ENCODE measurements at places on chromosomes 6 and 20. TPM values are rescaled to one million over a fixed set of nuclear protein-coding genes. Genes with fewer than 3 reads are reported as not detected.

GRCh38 chr20:62156592-62157386, 13.2 kb downstream of the SS18L1 start:
- no peaks in the 10 kb centered on the region for H3K27me3 ChIP-seq
- no peaks in the 10 kb centered on the region for H3K36me3 ChIP-seq
- no peak overlapping the region for H3K27ac ChIP-seq
- no peak for DNase-seq

DNA sequence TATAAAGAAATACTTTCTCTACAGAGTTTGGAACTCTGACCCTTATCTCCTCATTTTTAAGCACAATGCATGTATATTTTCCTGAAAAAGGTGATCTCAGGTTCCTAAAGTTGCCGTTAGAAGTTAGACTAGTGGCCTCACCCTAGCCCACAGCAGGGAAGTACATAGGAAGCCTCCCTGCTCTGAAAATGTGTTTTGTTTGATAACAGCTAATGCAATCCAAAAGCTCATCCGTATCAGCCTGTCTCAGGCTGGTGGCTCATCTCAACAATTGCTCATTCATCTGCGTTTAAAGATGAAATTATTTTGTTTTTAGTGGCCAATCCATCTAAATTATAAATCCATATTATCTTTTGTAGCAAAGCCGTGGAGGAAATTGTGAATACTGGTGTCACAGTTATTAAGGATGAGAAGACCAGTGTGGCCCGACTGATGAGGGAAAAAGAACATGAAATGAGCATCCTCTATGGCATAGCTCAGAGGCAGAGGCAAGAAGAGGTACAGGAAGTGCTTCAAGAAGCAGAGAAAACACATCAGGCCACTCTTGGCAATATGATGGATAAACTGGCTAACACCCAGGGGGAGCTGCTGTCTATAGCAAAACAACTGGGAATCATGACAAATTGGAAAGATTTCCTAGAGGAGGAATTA, 20.1 kb downstream of the C6orf163 start:
- H3K27ac ChIP-seq: no peak overlapping the region
- no peaks in the 10 kb centered on the region for H3K27me3 ChIP-seq
- DNase-seq: no peak
- no peaks in the 10 kb centered on the region for H3K4me1 ChIP-seq
- H3K4me3 ChIP-seq: no peak overlapping the region

DNA sequence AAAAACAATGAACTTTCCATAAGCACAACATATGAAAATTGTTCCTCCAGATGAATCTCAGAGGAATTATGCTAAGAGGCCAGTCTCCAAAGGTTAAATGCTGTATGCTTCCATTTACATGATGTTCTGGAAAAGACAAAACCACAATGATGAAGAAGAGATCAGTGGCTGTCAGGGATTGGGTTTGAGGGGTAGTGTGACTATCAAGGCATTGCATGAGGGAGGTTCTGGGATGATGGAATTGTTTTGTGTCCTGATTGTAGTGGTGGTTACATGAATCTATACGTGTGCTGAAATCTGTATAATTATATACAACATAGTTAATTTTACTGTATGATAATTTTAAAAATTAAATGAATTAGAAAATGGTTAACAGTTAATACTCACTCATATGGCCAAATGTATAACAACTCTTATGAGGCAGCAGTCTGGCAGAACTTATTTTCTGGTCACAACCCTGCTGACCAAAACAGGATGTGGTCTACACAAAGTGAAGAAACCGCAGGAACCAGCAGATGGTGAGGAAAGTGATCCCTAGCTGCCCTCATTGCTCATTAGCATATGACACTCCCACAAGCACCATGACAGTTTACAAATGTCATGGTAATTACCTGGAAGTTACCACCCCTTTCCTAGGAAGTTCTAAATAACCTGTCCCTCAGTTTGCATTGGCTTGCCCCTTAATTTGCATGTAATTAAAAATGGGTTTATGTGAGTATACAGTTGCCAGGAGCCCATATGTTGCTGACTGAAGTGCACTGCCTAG, 31.9 kb downstream of the NSFL1C start:
- H3K27me3 ChIP-seq: peaks cover 2% of the 10 kb centered on the region
- no peak overlapping the region for H3K27ac ChIP-seq

DNA sequence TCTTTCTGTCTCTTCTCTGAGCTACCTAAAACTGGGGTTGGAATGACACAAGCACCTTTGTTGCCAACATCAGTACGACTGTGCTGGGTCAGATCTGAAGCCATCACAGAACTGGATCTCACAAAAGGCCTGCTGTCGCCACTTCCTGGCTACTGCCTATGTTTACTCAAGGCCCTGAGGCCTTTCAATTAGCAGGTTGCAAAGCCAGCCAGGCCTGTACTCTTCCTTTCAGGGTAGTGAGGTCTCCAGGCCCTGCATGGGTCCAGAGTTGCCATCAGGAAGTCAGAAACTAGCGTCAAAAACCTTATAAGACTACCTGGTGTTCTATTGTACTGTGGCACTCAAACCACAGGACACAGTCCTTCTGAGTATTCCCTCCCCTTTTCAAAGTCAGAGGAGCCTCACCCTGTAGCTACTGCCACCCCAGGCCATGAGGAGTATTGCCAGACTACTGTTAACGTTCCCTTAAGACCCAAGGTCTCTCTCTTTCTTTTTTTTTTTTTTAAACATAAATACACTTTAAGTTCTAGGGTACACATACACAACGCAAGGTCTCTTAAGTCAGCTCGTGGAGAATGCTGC, 937.4 kb upstream of the GJE1 start:
- no peaks in the 10 kb centered on the region for H3K36me3 ChIP-seq
- no peak for DNase-seq
- no peaks in the 10 kb centered on the region for H3K4me1 ChIP-seq
- H3K27ac ChIP-seq: no peak overlapping the region

Gene PLEKHG1
- 8.9 TPM for total RNA-seq

Gene STMND1
- total RNA-seq: 0.16 TPM

Gene PEX7
- total RNA-seq: 6.2 TPM

Gene COL10A1
- not detected for total RNA-seq

DNA sequence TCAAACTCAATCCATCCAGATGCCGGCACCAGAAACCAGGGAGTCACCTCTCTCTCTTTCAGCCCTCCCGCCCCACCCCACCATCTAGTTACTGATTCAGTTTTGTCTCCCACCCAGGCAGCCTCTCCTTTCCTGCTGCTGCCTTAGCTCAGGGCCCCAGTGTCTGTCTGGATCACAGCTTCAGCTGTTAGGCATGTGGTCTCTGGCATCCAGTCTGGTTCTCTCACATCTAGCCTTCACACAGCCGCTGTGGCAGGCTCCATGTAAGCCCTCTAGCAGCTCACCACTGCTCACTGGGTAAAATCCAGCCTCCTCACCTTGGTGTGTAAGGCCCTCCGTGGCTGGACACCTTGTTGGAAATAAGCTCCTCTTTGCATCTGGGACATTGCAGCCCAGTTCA, 21.3 kb downstream of the AARS2 start:
- DNase-seq: no peak
- H3K36me3 ChIP-seq: no peaks in the 10 kb centered on the region
- H3K27ac ChIP-seq: no peak overlapping the region
- H3K4me3 ChIP-seq: no peak overlapping the region

DNA sequence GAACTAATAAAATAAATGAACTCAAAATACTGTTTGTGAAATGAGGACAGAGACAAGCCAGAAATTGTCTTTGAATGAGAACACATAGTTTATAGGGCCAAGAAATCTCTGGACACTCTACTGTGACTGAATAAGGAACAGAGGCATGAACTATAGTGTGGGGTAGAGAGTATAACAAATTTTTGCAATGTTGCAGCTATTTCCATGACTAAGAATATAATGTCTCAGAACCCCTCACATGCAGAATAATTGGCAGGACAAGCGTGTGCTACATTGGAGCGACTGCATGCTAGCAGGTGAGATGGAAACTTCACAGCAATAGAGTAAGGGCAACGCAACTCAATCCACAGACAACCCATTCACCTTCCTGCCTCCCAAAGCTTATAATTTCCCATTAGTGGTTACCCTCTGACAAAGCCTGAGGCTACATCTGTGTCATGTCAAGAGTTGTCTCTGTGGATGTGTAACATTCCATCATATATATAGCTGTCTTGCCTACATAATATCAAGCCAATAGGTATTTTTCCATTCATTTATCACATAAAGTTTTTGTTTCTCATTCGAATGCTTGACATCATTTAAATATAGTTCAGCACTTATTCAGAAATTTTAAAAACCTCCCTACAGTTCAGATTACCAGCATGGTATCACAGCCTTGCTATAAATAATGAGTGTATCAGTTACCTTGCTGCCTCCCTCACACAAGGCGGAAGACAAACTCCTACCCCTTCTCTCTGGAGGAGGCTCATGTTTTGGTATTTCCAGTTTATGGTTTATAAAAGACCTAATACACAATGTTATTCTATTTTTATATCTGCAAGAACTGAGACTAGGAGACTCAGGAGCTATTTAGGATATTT, 47.9 kb upstream of the ECHDC1 start:
- H3K4me3 ChIP-seq: no peak overlapping the region
- H3K27me3 ChIP-seq: no peaks in the 10 kb centered on the region
- H3K36me3 ChIP-seq: no peaks in the 10 kb centered on the region
- no peak overlapping the region for H3K27ac ChIP-seq
- H3K4me1 ChIP-seq: no peaks in the 10 kb centered on the region
- no peak for DNase-seq

GRCh38 chr6:1415416-1416063, 26.2 kb downstream of the FOXF2 start:
- H3K36me3 ChIP-seq: no peaks in the 10 kb centered on the region
- DNase-seq: no peak
- no peaks in the 10 kb centered on the region for H3K4me1 ChIP-seq

- peak overlapping the region; percentile 82 for H3K27ac ChIP-seq
- H3K4me3 ChIP-seq: no peak overlapping the region
- H3K36me3 ChIP-seq: no peaks in the 10 kb centered on the region
- H3K4me1 ChIP-seq: peaks cover 17% of the 10 kb centered on the region
- peak; percentile 98 for DNase-seq
Measured at GRCh38 chr6:106527979-106528378, 101.3 kb downstream of the RTN4IP1 start.

DNA sequence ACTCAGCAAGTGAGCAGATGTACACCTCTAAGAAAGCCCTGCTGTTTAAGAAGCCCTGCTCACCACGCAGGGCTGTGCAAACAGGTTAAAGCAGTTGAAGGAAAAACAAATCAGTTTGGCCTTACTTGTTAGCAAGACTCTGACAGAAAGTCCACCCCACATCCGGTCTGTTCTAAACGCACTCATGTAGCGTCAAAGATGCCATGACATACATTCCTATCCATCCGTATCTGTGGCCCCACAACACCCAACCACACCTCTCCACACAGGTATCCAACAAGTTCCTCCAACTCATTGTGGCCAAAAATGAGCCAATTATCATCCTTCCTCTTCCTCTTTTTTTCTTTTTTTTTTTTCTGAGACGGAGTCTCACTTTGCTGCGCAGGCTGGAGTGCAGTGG, 22.8 kb upstream of the RAB22A start:
- H3K4me1 ChIP-seq: no peaks in the 10 kb centered on the region
- no peaks in the 10 kb centered on the region for H3K36me3 ChIP-seq
- no peaks in the 10 kb centered on the region for H3K27me3 ChIP-seq
- H3K4me3 ChIP-seq: no peak overlapping the region
- DNase-seq: no peak

Gene FAM217A
- total RNA-seq: not detected

GRCh38 chr20:15949391-15949790, 623.9 kb downstream of the KIF16B start:
- H3K4me1 ChIP-seq: no peaks in the 10 kb centered on the region
- H3K36me3 ChIP-seq: no peaks in the 10 kb centered on the region
- no peak for DNase-seq
- no peaks in the 10 kb centered on the region for H3K27me3 ChIP-seq
- no peak overlapping the region for H3K4me3 ChIP-seq

All from astrocyte (in vitro differentiated cells and primary cell).